ENCODE measurements at places on chromosomes 5 and 9.

GRCh38 chr5:82820188-82820587 is 257.0 kb downstream of the TMEM167A start:
- DNase-seq: no peak

GRCh38 chr9:105439428-105439827 is 8.4 kb upstream of the FSD1L start:
- DNase-seq: no peak

DNA sequence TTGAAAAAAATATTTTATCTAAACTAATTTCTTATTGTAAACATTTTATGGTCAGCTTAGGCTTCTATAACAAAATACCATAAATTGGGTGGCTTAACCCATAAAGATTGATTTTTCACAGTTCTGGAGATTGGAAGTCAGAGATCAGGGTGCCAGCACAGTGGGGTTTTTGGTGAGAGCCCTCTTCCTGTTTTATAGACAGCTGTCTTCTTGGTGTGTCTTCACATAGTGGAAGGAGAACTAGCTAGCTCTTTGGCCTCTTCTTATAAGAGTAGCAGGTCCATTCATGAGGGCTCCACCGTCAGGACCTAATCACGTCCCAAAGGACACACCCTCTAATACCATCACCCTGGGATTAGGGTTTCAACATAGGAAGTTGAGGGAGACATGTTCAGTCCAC is 26.6 kb downstream of the OTULINL start:
- no peak for DNase-seq

DNA sequence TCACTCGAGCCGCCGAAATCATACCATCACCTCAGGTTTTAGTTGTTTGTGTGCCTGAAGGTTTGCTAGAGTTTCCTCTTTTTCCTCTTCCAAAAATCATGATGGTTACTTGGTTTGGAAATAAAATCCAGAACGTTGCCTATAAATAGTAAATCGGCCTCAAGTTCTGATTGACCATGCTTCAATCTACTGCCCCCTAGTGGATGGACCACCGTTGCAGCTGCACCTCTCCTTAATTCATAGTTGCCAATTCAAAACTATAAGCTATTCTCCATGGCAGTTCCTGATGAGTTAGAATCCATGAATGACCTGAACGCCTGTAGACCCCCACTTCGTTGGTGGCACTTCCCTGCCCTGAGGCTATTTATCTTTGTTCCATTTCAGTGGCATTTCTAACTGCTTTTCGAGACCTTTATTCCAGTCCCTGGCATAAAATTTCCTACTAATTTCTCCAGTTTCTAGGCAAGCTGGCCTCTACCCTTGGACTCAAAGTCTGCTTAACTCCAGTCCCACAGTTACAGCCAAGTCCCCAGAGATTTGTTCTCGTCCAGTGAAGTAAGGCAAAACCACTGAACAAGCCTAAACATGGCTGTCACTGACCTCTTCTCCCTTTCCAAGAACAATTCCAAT is 422.6 kb downstream of the EFNA5 start:
- DNase-seq: no peak

GRCh38 chr5:16178745-16179372 is 732 bp downstream of the MARCHF11 start:
- no peak for DNase-seq

GRCh38 chr9:69594180-69594579 is 78.0 kb downstream of the APBA1 start:
- DNase-seq: no peak

DNA sequence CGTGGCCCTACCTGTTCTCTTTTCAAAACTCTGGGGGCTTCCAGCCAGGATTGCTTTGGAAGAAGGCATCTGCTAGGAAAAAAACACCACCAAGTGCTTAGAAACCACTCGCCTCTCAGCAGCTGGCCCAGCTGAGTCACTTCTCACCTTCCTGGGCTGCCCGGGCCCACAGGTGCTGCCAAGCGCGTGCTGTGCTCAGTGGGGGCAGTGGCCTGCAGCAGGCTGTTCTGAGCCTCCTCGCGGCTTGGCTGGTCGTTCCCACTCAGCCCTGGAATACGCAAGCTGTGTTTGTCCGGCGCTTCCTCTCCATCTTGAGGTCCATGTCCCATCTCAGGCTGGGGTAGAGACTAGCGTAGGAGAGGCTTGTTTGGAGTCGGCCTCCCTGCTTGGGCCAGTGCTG is 102.5 kb upstream of the FCN2 start:
- no peak for DNase-seq

- DNase-seq: no peak
Measured at GRCh38 chr5:142491270-142491669, 166.4 kb upstream of the SPRY4 start.

GRCh38 chr9:76980566-76980965 is 38.9 kb upstream of the FOXB2 start:
- DNase-seq: no peak

DNA sequence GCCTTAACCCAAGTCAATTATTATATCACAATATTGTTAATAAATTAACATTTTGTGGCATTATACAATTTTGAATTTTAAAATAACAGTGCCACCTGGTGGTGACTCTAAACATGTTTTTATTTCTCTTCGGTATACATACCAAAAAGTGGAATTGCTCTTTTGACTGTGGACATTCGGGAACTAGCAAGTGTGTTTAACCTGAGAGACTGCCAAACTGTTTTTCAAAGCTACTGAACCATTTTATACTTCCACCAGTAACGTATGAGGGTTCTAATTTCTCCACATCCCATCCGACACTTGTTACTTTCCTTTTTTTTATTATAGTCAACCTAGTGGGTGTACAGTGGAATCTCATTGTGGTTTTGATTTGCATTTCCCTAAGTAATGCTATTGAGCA is 18.3 kb upstream of the HSDL2 start:
- DNase-seq: no peak

GRCh38 chr5:36662291-36662851 is 56.0 kb downstream of the SLC1A3 start:
- DNase-seq: no peak

DNA sequence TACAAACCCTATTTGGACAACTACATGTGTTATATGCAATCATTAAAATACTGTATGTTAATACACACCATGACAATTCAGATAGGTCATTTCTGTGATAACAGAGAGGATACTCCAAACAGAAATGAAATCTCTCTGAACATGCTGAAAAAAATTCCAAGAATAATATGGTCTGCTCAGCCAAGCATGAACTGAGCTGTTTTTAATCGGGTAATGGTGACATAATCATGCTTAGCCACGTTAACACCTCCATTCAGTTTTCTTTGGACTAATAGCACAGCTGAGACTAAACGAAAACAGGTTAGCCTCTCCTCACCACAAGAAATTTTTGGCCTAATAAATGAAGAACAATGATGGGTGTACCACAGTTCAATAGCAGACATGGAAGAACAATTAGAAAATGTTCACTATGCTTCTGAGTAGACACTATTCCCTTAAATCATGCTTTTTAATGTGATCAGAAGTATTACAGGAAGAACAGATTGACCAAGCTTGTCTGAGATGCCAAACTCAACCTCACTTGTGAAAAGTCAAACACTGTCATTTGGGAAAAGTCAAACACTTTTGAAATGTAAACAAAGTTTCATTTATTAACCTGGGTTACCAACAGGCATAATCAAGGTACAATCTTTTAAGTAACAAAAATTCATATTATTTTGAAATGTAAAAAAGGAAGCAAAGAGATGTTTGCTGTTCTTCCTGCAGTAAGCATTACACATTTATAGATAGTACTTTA is 19.4 kb downstream of the RAB14 start:
- no peak for DNase-seq

GRCh38 chr9:113872485-113873143 is 3.5 kb upstream of the ZNF618 start:
- no peak for DNase-seq

DNA sequence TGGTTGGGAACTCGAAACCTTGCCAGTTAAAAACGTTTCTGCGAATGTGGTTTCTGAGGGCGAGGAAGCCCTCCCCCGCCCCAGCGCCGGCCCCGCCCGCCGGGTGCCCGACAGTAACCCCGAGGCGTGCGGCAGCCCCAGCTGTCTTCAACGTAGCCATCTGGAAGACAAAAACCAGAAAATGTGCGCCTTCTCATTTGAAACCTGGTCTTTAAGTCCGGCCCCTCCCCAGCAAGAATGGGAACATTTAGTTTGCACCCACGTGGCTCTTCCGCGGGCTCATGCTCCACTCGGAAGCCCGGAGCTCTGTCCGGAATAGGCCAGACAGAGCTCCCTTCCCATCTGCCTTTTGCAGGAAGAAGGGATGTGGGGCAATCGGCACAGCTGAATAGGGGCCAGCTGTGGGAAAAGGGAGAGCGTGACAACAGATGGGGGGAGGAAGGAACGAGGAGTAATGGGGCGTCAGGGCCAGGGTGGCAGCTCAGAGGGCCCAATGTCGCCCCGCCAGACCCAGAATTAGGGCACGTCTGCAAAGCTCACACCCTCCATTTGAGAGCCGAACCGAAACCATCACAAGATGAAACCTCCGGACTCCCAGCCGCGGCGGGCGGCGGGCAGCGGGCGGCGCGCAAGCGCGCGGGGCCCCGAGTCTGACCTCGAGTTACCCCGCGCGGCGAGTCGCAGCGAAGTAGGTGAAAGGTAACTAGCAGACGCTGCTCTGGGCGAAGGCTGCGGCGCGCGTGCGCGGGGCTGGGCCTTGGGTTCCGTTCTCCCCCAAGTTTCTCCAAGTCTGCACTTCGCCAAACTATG is 63.4 kb upstream of the ABCA1 start:
- DNase-seq: peak; percentile 51

GRCh38 chr9:137412431-137412830 is 10.5 kb downstream of the EXD3 start:
- no peak for DNase-seq

GRCh38 chr5:103280967-103281366 is 22.4 kb downstream of the MACIR start:
- DNase-seq: no peak

- DNase-seq: no peak
Measured at GRCh38 chr5:139272471-139273321, 20.8 kb upstream of the MATR3 start.

- no peak for DNase-seq
Measured at GRCh38 chr9:35906923-35907699, 1.1 kb downstream of the HRCT1 start.

GRCh38 chr5:52861368-52861767 is 73.7 kb downstream of the ITGA1 start:
- no peak for DNase-seq

DNA sequence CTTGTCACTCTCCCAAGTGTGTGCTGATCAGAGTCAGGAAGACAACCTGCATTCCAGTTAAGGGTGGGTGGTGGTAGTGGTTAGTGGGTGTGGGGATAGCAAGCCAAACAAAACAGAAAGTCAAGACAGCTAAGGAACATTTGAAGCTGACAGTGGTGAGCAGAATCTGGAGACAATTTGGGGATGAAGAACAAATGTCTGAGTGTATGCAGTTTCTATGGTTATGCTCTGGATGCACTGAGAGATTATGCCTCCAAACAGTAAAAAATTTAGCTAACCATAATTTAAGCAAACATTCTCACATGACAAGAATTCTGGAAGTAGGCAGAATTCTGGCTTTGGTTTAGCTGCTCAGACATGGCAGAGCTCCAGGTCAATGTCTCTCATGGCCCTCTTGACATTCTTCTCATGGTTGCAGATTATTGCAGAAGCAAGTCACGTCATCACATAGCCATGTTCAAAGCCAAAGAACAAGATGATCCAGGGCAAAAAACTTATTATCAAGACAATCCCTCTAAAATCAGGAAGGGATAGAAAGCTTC is 148.7 kb downstream of the LURAP1L start:
- DNase-seq: no peak

DNA sequence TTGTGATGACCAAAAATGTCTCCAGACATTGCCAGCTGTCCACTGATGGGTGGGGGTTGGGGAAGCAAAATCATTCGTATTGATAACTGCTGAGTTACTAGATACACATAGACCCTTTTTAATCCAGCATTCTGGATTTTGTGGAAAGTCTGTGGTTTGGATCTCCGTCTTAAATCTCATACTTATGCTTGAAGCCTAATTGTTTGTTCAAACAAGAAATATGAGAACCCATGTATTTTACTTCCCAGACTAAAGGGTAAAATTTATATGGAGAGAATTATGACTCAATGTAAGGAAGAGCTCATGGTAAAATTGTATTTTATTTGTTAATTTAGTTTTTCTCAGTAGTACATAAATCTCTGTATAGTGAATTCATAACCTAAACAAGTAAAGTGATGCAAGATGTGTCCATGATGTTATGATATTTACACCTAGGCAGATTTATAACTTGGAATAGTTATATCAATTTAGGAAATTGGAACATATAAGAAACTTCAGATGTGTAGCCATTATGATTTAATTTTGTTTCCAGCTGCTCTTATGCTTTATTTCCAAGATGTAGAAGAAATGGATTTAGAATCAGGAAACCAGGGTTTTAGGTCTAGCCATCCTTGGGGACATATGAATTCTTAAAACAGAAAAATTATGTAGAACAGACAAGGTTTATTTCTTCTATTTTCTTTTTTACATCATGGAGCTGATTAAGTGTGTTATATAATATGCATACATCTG is 4.5 kb upstream of the OGN start:
- DNase-seq: no peak

GRCh38 chr9:109887079-109887478 is 107.1 kb downstream of the PALM2AKAP2 start:
- no peak for DNase-seq

Measured in stimulated activated CD4-positive, alpha-beta T cell treated with anti-CD3 and anti-CD28 coated beads, Interleukin-1b, Interleukin-23, amount 100 ng/mL, for 1 hour (primary cell).